HS-27A (cell line): ENCODE measurements at places on chromosomes 12 and 14.

- DNase-seq, result no peak
Observed at GRCh38 chr12:115709540-115710011, 567.9 kb downstream of the MED13L start.

GRCh38 chr14:39607978-39608377 lies 175.7 kb upstream of the FBXO33 start:
- DNase-seq, result no peak

DNA sequence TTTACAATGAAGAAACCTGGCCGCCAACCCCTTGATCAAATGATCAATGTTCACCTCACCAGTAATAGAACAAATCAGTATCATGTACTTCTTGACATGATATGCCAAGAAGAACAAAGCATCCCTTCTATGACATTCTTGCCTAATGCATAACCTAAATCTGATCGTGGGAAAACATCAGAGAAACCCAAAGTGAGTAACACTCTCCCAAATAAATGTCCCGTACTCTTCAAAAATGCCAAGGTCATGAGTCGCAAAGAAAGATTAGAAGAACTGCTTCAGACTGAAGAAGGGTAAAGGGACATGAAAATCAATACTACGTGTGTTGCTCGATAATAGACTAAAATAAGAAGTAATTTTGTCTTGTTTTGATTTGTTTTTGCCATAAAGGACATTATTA lies 11.4 kb upstream of the SLC25A3 start:
- DNase-seq, result peak; percentile 59

GRCh38 chr12:105431537-105432100 lies 101.1 kb downstream of the C12orf75 start:
- no peak for DNase-seq

DNA sequence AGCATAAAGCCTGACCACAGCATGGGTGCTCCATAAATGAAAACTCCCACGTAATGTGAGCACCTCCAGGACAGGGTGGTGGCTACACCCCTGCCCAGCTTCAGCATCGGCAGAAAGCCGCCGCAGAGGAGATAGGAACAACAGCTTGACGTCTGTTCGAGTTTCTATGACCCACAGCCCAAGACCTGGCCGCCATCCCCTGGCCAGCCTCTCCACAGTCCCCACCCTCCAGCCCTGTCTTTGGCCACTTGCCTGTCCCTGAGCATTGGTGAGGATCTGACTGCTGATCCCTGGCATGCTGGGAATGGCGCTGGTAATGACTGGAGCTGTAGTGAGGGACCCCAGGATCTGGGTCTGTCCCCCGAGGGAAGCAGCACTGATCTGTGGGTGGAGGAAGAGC lies 21.3 kb downstream of the POU6F1 start:
- no peak for DNase-seq

DNA sequence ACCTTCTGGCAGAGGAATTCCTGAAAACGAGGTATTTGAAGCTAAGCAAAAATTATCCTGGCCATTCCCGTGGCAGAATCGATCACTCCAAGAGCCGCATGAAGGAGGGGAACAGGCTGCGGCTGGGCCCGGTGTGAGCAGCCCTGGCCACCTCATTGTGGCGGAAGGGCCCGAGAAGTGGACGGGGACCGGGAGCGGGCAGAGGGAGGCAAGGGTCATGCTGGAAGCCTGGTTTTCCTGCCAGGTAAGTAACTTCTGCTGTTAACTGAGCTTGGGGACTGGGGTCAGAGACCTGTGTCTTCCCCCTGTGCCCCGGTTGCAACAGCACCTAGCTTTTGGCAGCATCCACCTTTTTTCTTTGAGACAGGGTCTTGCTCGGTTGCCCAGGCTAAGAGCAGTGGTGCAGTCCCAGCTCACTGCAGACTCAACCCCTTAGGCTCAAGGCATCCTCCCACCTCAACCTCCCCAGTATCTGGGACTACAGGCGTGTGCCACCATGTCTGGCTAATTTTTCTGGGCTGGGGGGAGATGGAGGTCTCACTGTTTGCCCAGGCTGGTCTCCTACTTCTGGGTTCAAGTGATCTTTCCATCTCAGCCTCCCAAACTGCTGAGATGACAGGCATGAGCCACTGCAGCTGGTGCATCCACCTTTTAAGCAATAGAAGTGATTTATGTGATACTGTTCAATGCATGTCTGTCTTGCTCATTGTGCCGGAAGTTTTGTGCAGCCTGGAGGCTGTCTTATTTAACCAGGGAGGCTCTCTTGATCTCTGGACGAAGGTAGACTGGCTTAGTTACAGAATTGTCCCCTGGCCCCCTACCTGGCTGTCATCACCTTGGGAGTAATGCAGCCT lies 174.0 kb upstream of the MYL2 start:
- DNase-seq, result no peak

- peak; percentile 22 for DNase-seq
Observed at GRCh38 chr12:84842406-84843013, 70.1 kb downstream of the SLC6A15 start.

DNA sequence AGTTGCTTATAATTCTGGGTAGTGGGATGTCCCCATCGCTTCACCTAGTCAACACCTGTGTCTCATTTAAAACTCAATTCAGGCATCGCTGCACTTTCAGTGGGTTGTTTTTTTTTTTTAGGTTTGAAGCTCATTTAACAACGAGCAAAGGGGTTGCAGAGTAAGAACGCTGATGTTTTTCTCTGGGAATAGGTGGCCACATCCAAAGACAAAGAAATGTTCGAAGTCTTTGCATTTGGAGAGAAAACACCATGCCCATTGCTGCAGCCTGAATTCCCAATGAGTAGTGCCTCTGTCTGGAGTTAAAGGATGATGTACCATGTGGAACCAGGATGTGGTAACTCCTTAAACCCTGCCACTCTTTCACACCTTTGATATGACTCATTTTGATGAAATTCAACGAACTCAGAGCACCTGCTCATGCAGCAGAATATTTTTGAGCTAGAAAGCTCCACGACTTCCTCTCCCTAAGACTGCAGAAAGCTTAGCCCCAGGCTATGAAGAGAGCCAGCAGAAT lies 35.1 kb upstream of the BATF start:
- no peak for DNase-seq

DNA sequence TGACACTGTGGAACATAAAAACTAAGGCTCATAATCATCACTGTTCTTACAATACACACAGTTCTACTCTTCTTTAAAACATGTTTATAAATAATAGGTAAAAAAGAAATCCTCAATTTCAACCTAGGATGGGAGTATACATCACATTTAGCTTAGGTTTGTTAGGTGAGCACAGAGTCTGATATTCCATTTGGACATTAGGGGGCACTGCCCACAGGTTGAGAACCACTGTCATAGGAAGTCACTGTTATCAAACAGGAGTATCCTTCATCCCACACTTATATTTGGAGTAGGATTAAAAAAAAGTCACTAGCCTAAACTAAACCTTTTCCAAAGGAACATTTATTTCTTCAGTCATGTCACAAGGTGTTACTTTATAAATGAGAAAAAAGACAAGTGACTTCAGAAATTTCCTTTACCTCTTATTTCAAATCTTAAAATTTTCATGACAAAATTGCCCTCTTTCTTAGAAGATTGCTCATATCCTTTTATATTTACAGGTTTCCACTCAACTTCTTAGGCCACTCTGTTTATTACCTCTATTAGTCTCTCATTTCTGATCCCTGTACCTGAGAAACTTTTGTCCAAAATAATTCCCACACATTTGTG lies 240.6 kb downstream of the CPNE8 start:
- no peak for DNase-seq

DNA sequence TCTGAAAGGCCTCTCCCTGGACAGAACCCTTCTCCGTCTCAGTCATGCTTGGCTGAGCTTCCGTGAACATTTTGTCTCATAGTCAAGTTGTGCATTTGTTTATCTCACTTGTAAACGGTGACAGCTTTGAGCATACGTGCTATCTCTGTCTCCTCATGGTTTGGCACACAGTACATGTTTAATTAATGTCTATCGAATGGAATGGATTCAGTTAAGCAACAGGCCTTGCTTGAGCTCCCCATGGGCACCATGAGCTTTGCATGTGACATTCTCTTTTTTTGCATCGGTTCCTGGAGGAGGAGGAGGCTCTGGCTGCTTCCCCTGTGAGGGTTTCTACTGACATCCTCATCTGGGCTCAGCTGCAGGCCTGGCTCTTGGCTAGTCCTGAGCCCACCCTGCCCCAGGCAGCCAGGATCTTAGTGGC lies 80.0 kb downstream of the PRIMA1 start:
- no peak for DNase-seq

DNA sequence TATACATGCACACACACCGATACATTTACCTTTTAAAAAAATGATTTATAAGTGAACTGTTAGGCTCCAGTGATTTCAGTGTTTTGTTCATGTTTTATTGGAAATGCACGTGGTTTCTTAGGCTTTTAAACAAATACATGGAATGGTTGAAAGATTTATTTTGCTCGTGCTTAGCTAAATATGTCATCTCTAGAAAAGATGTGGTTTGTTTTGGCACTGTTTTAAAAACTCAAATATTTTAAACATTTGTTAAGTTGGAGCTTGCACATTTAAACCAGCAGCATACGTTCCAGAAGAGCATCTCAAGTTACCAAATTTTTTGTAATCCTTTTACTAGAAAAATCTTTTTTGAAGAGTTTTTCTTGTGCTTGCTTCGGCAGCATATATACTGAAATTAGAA lies 44.5 kb downstream of the FOXA1 start:
- DNase-seq, result no peak

DNA sequence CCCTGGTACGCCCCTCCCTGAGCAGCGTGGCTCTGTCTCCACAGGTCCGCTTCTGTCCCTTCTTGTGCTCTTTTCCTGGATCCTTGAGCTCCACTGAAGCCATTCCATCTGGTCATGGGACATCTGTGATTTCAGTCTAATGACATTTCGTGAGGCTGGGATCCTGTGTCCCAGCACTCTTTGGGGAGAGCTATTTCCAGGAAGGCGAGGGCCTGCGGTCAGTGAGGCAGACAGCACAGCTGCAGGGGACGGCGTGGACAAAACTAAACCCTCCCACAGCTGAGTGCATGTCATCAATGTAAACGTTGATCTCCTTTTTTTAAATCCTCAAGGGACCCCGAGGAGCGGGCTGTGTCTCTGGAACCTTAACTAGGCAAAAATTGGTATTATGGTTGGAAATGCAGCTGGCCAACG lies 127.7 kb downstream of the DACT1 start:
- no peak for DNase-seq

DNA sequence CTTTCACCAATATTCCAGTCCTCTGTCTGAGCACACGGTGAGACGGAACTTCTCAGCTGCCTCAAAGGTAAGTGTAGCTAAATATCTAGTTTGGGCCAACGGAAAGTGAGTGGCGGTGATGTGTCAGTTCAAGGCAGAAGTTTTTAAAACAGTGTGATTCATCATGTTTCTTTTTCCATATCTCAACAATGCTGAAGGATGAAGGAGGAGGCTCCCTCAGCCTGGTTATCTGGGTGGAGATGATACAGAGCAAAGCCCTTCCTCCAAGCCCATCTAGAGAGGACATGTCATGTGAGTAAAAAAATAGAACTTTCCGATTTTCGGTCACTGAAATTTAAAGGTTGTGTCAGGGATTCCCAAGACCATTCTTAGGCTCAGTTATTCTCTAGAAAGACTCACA lies 13.1 kb upstream of the ANP32D start:
- no peak for DNase-seq

- no peak for DNase-seq
Observed at GRCh38 chr12:3333583-3333982, 157.4 kb upstream of the PRMT8 start.

GRCh38 chr14:73777420-73777819 lies 63.2 kb upstream of the PNMA1 start:
- no peak for DNase-seq

GRCh38 chr12:3129301-3130056 lies 52.3 kb downstream of the TSPAN9 start:
- DNase-seq, result no peak

DNA sequence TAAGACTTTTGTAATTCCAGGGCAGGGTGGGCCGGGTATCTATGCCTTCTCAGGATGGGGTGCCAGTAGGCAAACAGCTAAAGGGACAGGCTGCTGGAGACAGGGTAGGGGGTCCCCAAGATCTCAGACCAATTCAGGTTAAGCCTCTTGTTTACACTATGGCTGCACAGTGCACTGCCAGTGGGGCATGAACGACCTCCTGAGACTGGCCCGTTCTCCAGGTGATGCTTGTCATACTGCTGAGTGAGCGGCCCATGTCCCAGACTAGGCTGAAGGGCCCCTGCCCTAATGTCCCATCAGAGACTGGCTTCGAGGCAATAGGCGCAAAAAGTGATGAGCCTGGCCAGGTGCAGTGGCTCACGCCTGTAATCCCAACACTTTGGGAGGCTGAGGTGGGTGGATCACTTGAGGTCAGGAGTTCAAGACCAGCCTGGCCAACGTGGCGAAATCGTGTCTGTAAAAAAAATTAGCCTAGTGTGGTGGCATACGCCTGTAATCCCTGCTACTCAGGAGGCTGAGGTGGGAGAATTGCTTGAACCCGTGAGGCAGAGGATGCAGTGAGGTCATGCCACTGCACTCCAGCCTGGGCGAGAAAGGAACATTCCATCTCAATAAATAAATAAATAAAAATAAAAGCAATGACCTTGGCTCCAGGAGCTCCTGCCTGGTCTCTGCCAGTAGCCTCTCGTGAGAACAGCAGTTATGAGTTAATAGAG lies 12.6 kb downstream of the SLC25A29 start:
- no peak for DNase-seq

GRCh38 chr14:37791384-37792036 lies 196.1 kb downstream of the TTC6 start:
- DNase-seq, result no peak

- DNase-seq, result no peak
Observed at GRCh38 chr12:128814411-128815261, 9.1 kb downstream of the SLC15A4 start.

- DNase-seq, result no peak
Observed at GRCh38 chr12:89278862-89279261, 73.4 kb downstream of the DUSP6 start.

DNA sequence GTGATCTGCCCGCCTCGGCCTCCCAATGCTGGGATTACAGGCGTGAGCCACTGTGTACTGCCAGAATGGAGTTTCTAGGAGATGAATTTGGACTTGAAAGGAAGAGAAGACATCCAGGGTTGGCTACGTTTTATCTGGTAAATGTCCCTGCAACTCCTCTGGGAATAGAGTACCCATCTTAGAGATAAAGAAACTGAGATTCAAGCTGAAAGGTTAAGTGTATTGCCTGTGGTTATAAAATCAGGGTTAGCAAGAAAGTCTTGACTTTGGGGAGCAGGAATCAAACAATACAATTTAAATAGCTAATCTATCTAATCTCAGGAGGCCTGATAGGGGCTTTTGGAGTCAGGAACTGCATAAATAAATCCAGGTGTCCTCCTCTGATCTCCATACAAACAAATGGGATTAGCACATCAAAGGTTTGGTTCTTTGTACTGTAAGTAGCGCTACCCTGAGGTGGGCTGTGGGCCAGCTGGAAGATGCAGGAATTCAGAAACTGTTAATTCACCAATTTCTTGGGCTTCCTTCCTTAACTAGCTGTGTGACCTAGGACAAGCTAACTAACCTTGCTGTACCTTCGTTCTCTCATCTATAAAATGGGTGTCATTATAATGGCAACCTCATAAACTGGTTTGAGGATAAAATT lies 45.1 kb downstream of the TBX3 start:
- DNase-seq, result no peak

DNA sequence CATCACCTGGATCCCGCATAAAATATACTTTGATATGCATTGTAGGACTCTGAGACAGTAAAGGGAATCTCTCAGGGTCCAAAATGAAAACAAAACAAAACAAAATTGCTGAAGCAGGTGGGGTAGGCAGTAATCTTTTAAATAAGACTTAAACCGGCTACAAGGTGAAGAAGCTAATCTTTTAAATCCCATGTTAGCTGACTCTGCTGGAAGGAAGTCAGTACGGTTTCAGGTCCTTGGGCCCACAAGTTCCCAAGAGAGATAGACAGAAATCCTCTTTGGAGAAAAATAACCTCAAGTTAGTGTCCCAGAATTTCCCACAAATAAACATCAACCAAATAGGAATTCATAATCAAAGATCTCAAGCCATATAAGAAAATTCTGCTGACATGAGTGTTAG lies 5.0 kb upstream of the EPS8 start:
- DNase-seq, result no peak
